Heart left ventricle (tissue), 16 donors: ENCODE measurements at places on chromosomes 1 and 21. TPM values are rescaled to one million over a fixed set of nuclear protein-coding genes. Genes with fewer than 3 reads are reported as not detected.

GRCh38 chr1:213418268-213419071, 367.4 kb downstream of the RPS6KC1 start:
- H3K27me3 ChIP-seq, result no peaks in the 10 kb centered on the region
- no peak overlapping the region for H3K4me3 ChIP-seq
- no peak overlapping the region for H3K27ac ChIP-seq
- H3K4me1 ChIP-seq, result no peaks in the 10 kb centered on the region
- H3K36me3 ChIP-seq, result no peaks in the 10 kb centered on the region

GRCh38 chr1:213521206-213521605, 466.6 kb upstream of the PROX1 start:
- no peak for DNase-seq
- H3K4me1 ChIP-seq, result no peaks in the 10 kb centered on the region
- no peaks in the 10 kb centered on the region for H3K36me3 ChIP-seq
- H3K4me3 ChIP-seq, result no peak overlapping the region
- no peaks in the 10 kb centered on the region for H3K27me3 ChIP-seq

Gene DNM3
- total RNA-seq, result 1.9 TPM

DNA sequence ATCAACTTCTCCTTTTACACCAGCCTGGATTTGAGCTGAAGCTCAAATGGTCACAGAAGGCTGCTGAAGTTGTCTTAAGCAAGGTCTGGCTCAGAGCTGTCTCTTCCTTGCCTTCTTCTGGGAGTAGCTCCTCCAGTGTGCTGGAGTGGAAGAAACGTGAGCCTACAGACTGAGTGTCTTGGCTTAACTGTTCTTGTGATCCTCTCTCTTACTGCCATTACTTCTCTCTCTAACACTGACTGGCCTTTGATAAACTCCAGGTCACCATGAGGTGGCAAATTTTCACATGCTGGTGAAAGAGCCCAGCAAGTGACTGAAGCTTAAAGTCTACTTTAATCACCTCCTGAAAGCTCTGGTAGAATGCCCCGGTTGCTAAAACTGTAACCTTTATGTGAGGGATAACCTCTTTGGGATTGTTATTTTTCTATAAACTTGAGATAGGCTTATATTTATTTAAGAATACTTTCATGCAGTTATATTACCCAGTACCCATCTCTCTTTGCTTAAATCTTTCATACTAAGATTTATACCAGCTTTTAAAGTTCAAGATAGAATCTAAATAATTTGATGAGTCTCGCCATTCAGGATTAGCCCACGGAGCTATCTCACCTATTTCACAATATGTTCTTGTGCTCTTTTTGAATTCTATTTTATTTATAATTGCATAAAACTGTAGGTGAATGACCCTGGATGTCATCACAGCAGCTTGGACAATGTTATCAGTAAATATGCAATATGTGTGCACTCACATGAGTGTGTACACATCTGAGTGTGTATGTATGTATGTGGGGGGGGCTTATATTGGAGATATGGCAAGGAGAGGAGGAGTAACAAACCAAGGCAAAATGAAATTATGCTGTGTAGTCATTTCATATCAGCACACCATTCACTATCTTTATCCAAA, 924.0 kb downstream of the LTN1 start:
- no peaks in the 10 kb centered on the region for H3K27me3 ChIP-seq
- no peak overlapping the region for H3K4me3 ChIP-seq
- H3K4me1 ChIP-seq, result peaks cover 15% of the 10 kb centered on the region
